ENCODE measurements at places on chromosomes 13 and 19.

DNA sequence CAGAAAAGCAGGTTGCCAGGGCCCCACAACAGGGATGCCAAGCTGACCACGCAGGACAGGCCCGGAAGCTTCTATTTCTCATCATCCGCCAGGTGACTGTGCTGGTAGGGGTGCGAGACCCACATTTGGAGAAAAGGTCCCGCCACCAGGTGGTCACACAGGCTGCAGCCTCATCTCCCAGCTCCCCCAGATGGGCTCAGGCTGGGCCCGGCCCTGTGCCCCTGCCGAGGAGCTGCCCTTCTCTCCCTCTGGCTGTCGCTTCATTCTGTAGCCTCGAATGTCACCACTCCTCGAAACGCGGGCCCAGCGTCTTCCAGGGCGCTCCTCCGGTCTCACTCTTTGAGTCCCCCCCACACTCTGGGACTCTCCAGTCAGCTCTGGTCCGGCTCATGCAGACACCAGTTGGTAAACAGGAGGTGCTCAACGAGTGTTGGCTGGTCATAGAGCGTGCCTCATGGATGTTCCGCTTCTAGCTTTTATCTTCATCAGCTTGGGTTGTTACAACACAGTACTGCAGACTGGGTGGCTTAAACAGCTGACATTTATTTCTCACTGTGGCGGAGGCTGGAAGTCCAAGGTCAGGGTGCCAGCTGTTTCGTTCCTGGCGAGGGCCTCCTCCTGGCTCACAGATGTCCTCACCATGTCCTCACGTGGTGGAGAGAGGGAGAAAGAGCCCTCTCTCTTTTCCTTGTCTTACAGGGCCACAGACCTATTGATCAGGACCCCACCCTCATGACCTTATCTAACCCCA is 87.1 kb downstream of the TEX29 start:
- no peak for DNase-seq

GRCh38 chr19:679418-680286 is 3.5 kb downstream of the FSTL3 start:
- DNase-seq, result peak; percentile 76

GRCh38 chr19:3576696-3577443 is 4.1 kb downstream of the HMG20B start:
- no peak for DNase-seq

DNA sequence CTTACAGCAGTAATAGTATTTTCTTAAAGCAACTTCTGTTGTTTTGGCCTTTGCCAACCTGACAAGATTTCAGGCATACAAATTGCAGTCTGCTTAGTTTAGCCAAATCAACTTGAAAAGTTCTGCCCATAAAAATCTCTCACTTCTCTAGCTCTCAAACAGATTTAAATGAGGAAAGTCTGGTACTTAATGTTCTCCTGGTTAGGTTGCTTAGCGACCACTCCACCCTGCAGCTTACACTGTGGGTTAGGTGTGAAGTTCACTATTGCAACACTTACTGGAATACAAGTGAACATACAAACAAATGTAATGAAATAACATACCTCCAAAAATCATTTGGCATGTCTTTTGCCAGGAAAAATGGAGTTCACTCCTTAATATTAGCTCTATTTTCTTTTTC is 178.7 kb upstream of the PCDH9 start:
- peak; percentile 14 for DNase-seq

GRCh38 chr13:73065036-73065435 is 6.2 kb downstream of the KLF5 start:
- no peak for DNase-seq

DNA sequence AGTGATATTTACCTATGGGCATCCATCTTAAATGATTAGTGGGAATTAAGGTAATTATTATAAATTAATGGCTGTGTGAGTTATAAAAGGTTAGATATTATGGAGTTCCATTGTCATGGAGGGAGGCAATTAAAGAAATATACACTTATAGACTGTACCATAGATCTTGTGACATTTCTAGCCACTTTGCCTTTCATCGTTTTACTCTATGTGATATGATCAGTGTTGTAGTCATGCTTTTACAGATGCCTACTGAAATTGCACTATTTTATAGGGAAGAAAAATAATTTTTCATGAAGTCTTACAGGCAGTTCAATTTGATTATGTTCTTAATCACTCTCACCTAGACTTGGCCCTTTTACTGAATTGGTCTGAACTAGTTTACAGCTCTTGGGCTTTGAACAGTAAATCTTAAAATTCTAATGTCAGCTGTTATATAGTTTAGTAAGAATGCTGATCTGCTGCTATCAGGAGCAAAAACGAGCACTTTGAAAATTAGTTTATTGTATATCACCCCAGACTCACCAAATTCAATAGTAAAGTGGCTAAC is 301.2 kb downstream of the GPC6 start:
- no peak for DNase-seq

GRCh38 chr13:98541191-98541590 is 35.7 kb downstream of the STK24 start:
- no peak for DNase-seq

DNA sequence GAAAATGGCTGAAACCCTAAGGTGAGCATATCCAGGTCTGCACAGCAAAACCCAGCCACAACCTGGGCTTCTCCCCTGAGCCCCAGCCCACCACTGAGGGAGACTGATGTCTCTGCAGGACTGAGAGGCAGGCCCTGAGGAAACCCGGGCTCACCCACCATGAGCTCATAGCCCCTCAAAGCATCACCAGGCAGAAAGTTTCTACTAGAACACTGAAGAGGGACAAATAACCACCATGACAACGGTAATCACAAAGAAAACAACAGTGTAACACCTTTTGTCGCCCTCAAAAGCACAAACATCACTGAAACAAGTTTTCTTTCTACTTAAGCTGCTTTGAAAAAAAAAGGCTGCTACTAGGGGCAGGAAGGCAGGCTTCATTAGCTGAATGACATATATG is 29.8 kb downstream of the TSHZ3 start:
- DNase-seq, result no peak

DNA sequence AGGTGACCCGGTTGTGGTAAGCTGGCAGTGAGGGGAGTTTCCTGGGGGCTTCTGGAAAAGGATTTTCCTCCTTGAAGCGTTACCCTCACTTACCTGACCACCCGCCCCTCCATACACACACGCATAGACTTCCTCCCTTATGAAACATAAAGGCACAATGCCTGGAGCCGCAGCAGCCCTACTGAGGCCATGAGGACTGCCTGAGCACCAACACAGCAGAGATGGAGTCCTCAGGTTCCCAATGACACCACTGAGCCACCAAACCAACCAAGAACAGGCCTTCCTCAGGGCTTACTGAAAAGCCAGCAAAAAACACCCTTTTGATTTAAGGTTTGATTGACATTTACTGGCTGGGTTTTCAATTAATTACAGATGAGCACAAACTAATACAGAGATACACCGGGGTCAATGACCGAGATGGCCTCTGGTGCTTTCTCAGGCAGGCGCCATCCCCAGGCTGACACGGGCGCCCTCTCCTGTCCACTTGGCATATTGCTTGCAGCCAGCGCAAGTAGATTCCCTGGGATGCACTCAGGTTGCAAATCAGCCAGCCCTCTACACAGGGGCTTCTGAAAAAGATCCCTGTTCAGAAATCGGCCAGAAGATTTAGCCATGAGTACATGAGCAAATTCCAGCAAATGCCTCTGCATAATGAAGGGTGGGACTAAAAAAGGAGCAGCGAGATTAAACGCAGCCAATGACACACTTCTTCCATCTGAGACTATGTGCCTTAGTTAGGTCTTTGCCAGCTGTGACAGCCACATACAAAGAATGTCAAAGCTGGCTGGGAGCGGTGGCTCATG is 14.8 kb downstream of the OPA3 start:
- no peak for DNase-seq

GRCh38 chr13:74187564-74187963 is 53.4 kb upstream of the KLF12 start:
- no peak for DNase-seq

- DNase-seq, result peak; percentile 46
These were observed 81.6 kb downstream of the DPF1 start for GRCh38 chr19:38142176-38143035.

- DNase-seq, result no peak
These were observed 13.2 kb downstream of the KDELR1 start for GRCh38 chr19:48378194-48378570.

DNA sequence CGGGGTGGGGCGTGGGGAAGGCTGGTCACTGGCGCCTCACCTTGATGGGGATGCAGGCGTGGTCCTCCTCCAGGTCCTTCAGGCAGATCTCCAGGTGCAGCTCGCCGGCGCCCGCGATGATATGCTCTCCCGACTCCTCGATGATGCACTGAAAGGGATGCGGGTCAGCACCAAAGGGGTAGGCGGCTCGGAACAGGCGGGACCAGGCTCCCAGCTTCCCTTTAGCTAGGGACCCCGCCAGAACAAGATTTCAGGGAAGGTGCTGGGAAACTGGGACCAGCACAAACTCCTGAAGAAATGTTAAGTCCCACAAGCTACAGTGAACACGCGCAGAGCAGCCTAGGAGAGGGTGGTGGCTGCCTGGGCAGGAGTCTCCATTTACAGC is 6.0 kb downstream of the EEF2 start:
- DNase-seq, result no peak

- DNase-seq, result peak; percentile 86
These were observed 605 bp downstream of the TMEM255B start for GRCh38 chr13:113759525-113760137.

DNA sequence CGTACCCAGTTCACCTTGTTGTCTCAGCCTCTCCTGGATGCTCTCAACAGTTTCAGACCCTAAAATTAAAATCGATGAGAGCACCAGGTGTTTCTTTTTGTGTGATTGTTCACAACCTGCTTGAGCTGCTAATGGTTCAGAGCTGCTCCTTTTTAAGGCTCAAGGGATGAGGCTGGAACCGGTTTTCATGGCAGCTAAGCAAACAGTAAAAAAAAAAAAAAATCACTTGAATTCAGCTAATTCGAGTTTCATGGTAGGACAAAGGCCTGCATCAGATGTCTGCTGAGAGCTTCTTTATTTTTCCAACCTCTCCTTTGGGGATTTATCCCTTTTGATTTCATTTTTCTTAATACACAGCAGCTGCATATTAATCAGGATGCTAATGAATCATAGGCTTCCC is 6.5 kb downstream of the SYCE2 start:
- DNase-seq, result peak; percentile 85

GRCh38 chr19:1064661-1065605 is 2.0 kb upstream of the ARHGAP45 start:
- peak; percentile 44 for DNase-seq

DNA sequence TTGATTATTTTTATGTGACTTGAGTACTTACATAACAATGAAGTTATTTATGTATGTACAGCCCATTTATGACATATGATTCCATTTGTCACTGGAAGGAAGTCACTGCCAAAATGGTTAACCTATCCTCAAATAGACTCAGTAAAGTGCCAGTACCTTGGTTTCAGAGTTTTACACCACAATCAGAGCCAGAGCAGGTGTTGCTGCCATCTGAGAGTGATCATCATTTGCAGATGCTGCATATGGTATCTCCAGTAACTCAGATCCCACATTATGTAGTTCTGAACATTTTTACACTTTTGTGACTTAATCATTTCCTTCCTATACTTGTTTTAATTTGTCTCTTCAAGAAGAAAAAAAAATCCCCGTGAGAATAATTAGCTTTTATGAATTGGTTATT is 313.3 kb downstream of the HS6ST3 start:
- no peak for DNase-seq

- no peak for DNase-seq
These were observed 15.7 kb downstream of the ZNF66 start for GRCh38 chr19:20791806-20792205.

- DNase-seq, result no peak
These were observed 54.8 kb downstream of the EPS15L1 start for GRCh38 chr19:16416991-16417390.

GRCh38 chr19:18385675-18386542 is at the start of gene GDF15:
Gene GDF15 (plus strand): TSS chr19:18386158. CDS start chr19:18386190, 32 bp downstream.
- DNase-seq, result no peak

DNA sequence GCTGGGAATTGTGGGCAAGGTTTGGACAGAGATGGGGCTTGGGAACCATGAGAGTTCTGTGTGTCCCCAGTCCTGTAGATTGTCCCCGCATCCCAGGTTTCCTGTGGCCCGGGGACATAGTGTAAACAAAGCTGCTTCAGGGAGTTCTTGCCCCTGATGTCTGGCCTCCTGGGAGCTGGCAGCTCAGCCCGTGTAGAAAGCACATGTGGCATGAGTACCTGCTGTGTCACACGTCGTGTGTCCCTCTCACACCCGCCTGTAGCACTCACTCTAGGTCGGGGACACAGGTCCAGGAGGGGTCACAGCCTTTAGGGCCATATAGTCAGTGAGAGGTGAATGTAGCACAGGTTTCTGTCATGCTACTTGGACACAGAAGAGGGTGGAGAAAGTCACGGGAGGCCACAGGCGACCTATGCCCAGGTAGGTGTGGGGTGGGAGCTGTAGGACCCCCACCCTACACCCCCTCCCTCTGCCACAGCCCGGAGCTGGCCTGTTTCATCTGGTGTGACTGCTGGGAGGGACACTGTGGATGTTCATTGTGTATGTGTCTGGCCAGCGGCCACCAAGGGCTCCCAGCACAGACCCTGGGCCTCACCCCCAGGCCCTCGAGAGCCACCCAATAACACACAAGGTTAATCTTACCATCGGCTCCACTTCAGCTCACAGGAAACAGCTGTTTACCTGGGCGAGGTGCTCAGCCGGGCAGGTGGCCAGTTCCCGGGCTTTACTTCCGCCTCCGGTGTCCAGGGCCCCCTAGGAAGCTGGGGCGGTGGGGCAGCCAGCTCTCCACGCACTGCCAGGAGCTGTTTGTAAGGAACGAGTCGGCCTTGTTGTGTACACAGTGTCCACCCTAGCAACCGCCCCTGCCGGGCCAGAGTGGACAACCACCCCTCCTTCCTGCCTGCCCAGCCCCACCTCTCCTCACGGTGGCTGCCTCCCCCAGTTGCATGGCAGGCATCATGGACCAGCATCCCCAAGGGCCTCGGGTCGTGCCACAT is 49.7 kb downstream of the COMP start:
- DNase-seq, result peak; percentile 91

DNA sequence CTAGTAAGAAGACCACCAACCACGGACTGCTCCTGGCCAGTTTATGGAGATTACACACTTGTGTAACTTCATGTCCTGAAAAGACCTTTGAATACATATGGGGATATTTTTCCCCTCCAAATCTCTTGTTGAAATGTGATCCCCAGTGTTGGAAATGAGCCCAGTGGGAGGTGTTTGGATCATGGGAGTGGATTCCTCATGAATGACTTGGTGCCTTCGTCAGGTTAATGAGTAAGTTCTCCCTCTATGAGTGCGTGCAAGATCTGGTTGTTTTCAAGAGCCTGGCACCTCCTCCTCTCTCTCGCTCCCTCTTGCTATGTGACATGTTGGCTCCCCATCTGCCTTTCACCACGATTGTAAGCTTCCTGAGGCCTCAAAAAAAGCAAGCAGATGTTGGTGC is 769.0 kb upstream of the SLITRK1 start:
- DNase-seq, result no peak

- DNase-seq, result no peak
These were observed 34.2 kb downstream of the GJA3 start for GRCh38 chr13:20126541-20127261.

- peak; percentile 85 for DNase-seq
These were observed 11.8 kb downstream of the LRRC4B start for GRCh38 chr19:50556282-50557008.

GRCh38 chr13:67070306-67070705 is 159.8 kb downstream of the PCDH9 start:
- no peak for DNase-seq
